ENCODE measurements at places on chromosomes 4 and X. TPM values are rescaled to one million over a fixed set of nuclear protein-coding genes. Genes with fewer than 3 reads are reported as not detected.

DNA sequence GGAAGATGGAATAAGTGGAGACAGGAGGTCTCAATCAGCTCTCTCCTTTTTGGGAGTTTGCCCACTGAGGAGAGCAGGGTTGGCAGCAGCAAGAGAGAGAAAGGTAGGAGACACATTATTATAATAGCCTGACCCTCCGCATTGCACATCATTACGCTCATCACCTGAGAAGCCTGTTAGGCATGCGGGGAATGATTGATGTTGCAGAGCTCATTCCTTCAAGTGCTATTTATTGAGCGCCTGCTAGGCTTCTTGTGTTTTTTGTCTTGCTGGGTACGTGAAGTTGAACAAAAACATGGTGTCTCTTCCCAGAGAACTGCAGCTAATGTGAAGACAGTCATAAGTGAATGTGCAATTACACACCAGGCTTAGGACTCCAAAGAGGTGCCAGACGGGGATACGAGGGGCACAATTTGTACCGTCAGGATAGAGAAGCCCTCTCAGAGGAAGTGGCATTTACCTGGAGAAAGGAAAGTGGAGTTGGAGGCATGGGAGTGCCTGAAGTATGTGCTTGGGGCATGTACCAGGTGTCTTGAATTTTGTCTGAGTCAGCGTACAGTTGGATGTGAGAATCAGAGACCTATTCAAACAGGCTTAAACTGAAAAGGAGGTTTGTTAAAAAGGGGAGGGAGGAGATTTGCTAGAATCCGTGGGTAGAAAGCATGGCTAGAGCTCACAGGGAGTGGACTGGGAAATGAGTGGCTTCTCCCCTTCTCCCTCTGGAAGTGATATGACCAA is 90.2 kb upstream of the SOD3 start:
- DNase-seq = no peak

RNF128 gene
- total RNA-seq = 4.4 TPM

DNA sequence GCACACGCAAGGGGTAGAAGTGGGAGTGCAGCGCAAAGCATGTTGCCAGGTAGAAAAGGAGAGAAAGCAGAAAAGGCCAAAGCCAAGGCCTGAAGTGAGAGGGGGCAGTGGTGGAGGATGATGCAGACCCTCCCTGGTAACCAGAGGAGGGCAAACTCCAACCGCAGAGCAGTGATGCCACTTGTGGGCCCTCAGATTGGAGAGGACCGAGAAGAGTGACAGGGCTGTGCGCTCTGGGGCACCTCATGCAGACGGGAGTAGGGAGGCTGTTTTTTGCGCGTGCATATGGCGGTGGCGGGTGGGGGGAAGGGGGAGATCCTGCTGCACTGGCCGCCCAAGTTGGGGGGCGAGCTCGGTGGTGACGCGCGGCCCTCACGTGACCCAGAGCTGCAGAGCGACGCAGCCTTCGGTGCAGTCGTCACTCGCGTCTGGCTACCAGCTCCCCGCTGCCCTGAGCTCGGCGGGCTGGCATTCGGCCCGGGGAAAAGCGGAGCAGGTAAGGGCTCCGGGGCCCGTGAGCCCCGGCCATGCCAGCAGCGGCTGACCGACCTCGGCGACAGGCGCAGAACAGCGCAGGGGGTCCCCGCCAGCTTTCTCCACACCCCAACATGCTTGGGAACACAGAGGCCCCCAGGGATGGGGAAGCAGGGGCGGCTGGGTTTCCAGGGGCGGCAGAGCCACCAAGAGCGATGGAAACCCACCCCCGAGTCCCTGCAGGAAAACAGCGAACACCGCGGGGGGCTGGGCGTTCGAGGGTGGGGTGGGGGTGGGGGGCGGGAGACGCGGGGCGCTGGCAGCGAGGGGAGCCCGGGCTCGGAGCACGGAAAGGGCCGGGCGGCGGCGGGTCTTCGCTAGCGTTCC is at the start of gene BEX3:
TSS of gene BEX3 (plus strand) at position 421 of the 861 bp plus-strand sequence. CDS start 984 bp downstream, outside the sequence.
- peak; percentile 86 for DNase-seq

- no peak for DNase-seq
Observed at GRCh38 chrX:41935832-41936231, 12.5 kb upstream of the CASK start.

PNMA5 gene
- not detected for total RNA-seq

DNA sequence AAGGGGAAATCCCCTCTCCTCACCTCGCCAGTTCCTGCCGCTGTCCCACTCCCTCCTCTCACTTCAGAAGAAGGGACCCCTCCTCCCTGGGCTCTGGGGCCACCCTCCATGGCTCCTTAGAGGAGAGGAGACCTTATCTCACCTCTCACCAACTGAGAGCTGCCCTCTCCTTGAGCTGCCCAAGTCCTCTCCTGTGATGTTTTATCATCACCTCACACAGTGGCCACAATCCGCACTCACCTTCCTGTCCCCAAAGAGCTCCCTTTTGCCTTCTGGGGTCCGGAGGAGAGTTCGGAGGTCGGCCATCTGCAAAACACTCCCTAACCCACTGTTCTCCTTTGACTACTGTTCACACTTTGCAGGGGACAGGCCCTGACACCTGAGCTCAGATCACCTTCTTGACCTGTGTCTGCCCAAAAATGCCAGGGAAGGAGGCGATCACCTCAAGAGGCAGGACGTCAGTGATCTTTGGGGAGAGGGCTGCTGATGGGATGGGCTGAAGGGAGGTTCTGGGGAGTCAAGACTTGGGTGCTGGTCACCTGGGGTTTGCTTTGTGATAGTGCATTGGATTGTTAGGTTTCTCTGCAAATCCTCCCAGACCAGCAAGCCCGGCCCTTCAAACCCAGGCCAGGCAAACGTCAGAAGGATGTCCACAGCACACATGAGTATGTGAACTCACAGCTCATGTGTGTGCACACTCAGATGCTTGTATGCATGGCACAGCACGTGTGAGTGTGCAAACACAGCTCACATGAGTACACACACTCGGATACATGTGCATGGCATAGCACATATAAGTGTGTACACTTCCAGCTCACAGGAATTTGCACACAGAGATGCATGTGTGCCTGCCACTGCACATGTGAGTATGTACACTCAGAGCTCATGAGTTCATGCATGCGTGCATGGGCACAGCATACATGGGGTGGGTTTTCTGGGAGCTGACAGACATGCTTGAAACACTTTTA is 41.8 kb downstream of the HTRA3 start:
- no peak for DNase-seq

SMR3A gene
- total RNA-seq = not detected

DNA sequence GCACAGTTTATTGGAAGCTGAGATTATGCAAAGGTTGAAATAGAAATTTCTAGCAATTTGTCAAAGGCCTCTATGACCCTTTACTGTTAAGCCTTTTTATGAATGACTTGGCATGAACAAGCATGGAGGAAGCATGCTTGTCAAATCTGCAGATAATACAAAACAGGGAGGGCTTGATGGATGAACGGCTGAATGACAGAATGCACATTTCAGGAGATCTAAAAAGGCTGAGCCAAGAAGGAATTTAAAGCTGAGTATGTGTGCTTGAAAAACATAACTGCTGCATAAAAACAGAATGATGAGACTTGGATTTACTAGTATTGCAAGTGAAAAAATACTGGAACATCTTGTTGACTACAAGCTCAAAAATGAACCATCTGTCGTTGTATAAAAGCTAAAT is 29.0 kb upstream of the UBE2K start:
- no peak for DNase-seq

PGAM4 gene
- not detected for total RNA-seq

- peak; percentile 27 for DNase-seq
Observed at GRCh38 chrX:19852014-19853005, 35.1 kb downstream of the SH3KBP1 start.

DNA sequence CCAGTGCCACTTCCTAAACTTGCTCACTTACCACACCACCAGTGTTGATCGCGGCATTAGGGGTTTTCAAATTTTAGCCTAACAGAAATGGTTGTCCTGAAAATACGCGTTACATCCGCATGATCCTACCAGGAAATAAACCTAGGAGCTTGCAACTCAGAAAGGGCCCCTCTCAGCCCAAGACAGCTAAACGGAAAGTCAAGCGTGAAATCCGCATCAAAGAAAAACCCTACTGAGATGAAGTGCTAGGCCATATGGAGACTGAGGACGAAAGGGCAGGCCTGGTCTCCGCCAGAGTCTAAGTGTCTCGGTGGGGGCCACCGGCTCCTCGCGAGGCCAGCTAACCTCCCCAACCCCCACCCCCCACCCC is 626 bp downstream of the YTHDC1 start:
- DNase-seq = peak; percentile 77

DNA sequence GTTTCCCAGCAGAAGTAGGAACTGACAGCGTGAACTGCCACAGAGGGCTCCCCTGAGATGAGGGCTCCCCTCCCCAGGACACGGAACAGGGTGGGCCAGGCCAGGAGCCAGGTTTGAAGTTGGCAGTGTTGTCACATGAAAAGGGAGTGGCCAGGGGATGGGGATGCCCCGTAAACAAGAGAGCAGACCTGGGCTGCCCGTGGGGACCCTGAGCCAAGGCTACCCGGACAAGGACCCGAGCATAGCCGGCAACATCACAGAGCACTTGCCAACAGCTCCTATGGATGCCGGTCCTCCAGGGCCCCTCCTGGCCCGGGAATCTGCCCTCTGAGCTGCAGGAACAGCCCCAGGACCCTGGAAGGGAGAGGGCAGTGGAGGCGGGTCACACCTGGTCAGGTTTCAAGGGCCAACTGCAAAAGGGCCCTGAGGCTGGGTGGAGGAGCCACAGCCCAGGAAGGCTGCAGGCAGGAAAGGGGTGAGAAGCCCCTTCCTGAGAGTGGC is 102.1 kb downstream of the CPZ start:
- DNase-seq = no peak

IQCM gene
- not detected for total RNA-seq

DNA sequence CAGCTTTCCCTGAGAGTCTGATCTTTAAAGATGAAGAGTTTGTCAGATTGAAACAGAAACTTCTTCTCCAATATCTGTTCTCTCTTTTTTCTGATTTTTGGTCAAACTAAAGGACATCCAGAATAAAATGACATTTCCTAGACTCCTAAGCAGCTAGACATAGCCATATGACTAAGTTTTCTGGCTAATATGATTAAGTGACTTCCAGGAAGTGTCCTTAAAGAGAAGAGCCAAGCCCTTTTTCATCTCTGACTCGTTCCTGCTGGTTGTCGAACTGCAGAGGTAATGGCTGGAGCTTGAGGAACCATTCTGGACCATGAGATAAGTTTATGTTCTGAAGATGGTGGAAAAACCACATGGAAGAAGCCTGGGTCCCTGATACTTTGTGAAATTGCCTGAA is 546.0 kb downstream of the BCOR start:
- no peak for DNase-seq

LANCL3 gene
- 0.51 TPM for total RNA-seq

HSFX2 gene
- not detected for total RNA-seq

RASGEF1B gene
- 17.2 TPM for total RNA-seq

- no peak for DNase-seq
Observed at GRCh38 chr4:176529574-176529973, 209.8 kb downstream of the SPCS3 start.

COX7B2 gene
- not detected for total RNA-seq

DNA sequence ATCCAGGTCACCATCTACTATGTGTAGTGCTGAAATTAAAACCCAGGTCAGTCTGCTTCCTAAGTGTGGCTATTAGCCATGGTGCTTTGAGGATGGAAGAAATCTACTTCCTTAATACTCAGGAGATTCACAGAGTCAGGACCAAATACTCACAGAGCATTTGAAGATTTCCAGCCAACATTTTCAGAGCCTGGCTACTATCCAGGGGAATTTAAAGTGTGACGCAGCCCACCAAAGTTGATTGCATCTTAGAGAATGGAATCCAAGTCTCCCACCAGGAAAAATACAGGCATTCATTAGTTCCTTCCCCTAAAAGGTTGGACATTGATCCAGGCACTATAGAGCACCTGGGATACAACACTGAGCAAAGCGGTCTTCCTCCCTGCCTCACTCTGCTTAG is 83.8 kb downstream of the HS3ST1 start:
- peak; percentile 27 for DNase-seq

- DNase-seq = no peak
Observed at GRCh38 chr4:2592572-2592971, 56.1 kb downstream of the FAM193A start.

GRCh38 chrX:139932901-139933796 is at the start of gene ATP11C:
TSS of gene ATP11C (minus strand) at chrX:139933053. CDS start at chrX:139932042, 1,011 bp downstream.
- DNase-seq = peak; percentile 90

GRCh38 chrX:148535639-148536038 is 35.2 kb downstream of the AFF2 start:
- no peak for DNase-seq

DNA sequence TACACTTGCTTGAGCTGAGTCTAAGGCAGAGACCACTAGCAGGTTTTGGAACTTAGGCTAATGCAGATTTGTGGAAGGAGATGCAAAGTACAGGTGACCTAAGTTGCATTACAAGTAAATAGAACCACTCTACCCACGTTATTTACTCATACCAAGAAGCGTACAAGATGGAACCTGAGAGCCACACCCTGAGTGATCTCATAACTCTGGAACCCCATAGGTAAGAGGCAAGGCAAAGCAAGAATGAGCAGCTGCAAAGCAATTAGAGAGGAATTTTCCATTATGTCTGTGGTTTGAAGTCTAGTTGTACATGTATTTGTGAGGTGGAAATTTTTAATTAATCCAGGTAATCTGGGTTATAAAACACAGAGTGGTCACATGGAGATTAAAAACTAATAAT is 55.4 kb downstream of the CC2D2A start:
- DNase-seq = no peak

- no peak for DNase-seq
Observed at GRCh38 chr4:13907255-13907751, 279.8 kb upstream of the BOD1L1 start.

- DNase-seq = no peak
Observed at GRCh38 chrX:66130469-66130868, 33.6 kb upstream of the HEPH start.
